HTR-8/SVneo (cell line): ENCODE measurements at places on chromosomes 16 and 17.

DNA sequence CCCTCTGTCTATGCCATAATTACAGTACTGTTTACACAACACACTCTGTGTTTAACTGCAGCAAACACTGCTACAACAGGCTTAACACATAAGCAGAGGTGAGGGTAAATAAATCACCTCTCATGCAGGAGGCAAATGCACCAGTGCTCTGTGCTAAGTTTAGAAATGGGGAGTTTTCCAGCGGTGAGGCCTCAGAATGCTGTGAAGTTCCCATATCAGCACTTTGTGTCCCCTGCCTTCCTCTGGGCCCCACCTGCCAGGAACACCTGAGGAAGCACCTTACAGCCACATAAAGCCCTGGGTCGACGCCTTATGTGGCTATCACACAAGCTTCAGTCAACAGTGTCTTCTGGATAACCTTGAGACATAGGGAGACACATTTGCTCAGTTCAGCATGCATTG, 304.5 kb downstream of the HAPSTR1 start:
- no peak for DNase-seq

- DNase-seq, result no peak
Observed at GRCh38 chr16:5003828-5004227, 29.9 kb downstream of the NAGPA start.

GRCh38 chr16:4206680-4207079, 35.2 kb downstream of the SRL start:
- no peak for DNase-seq

- no peak for DNase-seq
Observed at GRCh38 chr16:55734665-55735064, 78.9 kb downstream of the SLC6A2 start.

GRCh38 chr17:72978593-72979218, 113.8 kb downstream of the SLC39A11 start:
- no peak for DNase-seq

GRCh38 chr17:69057280-69057679, 3.4 kb downstream of the ABCA9 start:
- no peak for DNase-seq

DNA sequence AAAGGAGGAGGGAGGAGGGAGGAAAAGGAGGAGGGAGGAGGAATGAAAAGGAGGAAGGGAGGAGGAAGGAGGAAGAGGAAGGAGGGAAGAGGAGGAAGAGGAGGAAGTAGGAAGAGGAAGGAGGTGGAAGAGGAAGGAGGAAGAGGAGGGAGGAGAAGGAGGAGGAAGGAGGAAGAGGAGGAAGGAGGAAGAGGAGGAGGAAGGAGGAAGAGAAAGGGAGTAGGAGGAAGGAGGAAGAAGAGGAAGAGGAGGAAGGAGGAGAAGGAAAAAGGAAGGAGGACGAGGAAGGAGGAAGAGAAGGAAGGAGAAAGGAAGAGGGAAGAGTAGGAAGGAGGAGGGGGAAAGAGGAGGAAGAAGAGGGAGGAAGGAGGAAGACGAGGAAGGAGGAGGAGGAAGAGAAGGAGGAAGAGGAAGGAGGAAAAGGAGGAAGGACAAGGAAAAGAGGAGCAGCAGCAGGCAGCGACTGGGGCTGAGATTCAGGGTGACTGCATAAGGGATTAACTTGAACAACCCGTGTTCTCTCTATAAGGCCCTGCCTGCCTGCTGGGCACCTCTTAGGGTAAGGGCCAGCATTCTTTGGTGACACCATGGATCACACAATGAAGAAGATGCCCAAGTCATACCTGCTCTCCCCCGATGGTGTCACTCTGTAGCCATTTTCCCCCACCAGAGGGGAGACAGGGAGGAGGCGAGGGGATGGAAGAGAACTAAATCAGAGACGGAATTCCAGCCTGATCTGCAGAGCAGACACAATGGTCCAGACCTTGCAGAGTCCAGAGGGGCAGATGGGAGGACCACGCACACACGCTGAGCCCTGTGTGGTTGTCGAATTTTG, 1.4 kb upstream of the IL34 start:
- no peak for DNase-seq

DNA sequence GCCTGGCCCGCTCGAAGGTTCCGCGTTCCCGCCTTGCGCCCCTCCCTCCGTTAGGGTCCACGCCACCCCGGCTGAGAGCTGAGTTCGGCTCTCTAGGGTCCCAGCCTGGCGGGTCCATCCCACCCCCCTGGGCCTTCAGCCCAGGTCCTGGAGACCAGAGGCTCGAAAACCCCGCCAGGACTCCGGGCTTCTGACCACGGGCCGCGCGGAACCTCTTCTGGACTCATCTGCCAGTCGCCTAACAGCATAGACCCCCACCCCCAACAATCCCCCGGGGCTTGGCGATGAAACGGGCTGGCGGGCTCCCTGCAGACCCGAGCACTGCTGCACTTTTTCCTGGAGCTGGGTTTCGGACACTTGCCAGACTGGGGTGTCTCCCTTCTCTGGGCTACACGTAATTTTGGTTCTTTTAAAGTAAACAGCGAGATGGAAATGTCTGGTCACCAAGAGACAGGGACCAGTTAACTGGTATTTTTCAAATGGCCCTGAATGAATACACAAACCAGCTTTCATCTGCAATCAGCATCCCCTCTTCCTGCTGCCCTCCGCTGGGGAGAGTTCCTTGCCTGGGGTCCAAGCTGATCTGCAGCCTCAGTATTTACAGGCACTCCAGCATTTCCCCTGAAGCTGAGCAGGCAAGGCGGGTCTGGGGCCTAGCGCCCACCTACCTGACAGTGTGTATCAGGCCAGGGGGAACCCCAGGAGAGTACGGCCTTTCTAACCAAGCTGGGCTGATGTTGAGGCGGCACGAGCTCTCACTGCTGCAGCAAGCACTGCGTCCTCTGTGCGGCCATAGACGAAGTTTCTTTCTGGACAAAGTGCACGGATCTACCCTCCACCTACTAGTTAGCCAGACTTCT, 639 bp upstream of the TRIM65 start:
- DNase-seq, result no peak

- DNase-seq, result peak; percentile 64
Observed at GRCh38 chr17:75872434-75873351, 5.7 kb downstream of the TRIM47 start.

GRCh38 chr17:79269620-79270019, 195.0 kb downstream of the ENGASE start:
- DNase-seq, result no peak

GRCh38 chr17:50317121-50317520, 28.8 kb upstream of the XYLT2 start:
- no peak for DNase-seq

GRCh38 chr17:4467287-4467686, 31.4 kb upstream of the SPNS2 start:
- no peak for DNase-seq

- DNase-seq, result no peak
Observed at GRCh38 chr17:77957235-77957856, 1.2 kb upstream of the TNRC6C start.

GRCh38 chr17:29389982-29390850, at the start of gene TAOK1:
Gene TAOK1, plus strand, starts transcription at chr17:29390363. Its CDS starts 61,186 bp downstream, at chr17:29451549.
- peak; percentile 99 for DNase-seq
